ENCODE measurements at places on chromosomes 6 and 20.
A peak's percentile ranks its signal among the peaks of the same experiment; 100 is the strongest.

DNA sequence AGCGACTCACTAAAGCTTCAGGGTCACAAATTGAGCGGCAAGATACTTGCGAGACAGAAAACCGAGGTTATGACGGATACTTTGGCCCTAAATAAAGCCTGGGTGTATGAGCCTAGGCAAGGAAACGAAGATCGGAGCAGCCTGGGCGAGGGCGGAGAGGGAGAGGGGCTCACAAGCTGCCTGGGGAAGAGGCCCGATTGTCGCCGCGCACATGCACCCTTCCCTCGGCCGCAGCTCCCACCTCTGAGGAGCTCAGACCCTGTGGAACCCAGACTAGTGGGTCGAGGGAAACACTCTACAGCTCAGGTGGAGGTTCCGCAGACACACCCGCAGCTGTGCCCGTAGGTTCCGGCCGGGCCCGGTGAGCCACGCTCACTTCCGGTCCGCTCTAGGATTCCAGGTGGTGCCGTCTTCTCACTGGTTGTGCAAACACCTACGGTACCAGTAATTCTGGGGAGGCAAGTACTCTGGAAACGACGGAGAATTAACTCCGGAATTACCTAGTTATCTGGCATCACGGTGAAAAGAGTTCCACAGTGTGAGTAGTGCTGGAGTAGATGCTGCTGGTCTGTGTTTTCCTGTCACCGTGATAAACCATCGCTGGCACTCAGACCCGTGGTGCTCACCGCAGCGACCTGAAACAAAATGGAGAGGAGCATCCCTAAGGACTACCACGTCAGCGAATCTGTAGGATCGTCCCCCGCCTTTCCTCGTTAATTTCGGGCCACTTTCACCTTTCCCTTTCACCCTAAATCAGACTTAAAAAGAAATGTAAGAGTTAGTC, 61.5 kb downstream of the GPX5 start:
- DNase-seq = peak; percentile 19

GRCh38 chr20:36562724-36563123, 10.7 kb upstream of the TGIF2 start:
- DNase-seq = no peak

- no peak for DNase-seq
Observed at GRCh38 chr6:115796829-115797228, 263.9 kb downstream of the FRK start.

DNA sequence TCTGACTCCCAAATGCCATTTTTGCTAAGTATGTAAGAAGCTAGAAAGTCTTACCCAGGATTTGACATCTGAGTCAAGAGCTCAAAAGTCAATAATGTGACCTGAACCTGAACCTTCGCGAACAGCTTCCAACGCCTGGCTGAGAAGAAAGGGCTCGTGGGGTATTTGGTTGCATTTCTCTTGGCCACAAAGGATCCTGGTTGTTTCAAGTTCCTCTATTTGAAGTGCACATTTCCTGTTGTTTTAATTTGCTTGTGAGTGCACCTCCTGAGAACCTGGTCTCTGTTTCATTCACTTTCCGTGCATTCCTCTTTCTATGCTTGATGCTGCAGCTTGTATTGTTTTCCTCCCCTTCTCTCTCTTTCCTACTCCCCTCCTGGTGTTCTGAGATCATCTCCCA, 212.5 kb downstream of the FOXA2 start:
- DNase-seq = no peak

DNA sequence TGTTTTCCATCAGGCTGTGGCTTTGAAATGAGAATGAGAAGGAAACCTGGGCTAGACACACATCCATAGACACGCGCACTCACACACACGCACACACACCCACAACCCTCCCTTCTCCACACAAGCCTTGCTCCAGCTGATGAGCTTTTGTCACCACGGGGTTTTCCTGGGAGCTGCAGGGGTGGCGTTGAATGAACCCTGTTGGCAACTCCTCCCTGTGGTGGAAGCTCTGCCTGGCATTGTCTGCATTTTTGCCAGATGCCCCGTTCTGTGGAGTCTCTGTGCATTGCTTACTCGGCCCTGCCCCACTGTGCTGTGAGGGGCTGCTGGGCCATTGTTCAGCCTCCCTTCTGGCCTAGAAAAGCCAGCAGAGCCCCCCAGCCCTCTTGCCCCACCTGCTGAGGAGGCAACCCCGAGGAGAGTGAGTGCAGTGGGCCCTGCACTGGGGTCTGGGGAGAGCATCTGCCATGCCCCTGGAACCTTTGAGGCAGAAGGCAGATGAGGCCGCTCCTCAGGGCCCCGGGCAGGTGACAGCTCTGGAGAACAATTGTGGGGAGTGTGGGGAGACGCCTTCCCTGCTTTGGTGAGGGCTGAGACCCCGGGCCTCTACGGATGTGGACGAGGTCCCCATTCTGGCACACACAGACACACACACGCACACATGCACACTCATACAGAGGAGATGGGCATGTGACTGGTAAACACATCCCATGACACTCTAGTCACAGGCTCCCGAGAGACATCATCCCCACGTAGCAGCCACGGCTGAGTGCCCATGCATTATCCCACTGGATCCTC, 9.9 kb downstream of the ADIG start:
- DNase-seq = no peak

- peak; percentile 73 for DNase-seq
Observed at GRCh38 chr6:157198425-157199279, 124.7 kb downstream of the TMEM242 start.

- peak; percentile 99 for DNase-seq
Observed at GRCh38 chr20:44885392-44886265, at the start of gene YWHAB. TSS of gene YWHAB (plus strand) at chr20:44885705. CDS start at chr20:44901534, 15,829 bp downstream.

DNA sequence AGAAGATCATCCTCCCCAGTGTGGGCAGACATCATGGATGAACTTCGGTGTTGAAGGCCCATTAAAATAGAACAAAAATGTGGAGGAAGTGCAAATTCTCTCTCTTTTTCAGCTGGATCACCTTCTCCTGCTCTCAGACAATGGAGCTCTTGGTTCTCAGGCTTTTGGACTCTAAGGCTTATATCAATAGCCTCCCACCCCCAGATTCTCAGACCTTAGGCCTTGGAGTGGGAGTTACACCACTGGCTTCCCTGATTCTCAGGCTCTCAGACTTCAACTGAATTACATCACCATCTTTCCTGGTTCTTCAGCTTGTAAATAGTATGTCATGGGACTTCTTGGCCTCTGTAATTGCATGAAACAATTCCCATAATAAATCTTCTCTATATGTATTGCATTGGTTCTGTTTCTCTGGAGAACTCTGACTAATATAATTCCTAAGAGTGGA, 36.6 kb downstream of the NSFL1C start:
- no peak for DNase-seq

DNA sequence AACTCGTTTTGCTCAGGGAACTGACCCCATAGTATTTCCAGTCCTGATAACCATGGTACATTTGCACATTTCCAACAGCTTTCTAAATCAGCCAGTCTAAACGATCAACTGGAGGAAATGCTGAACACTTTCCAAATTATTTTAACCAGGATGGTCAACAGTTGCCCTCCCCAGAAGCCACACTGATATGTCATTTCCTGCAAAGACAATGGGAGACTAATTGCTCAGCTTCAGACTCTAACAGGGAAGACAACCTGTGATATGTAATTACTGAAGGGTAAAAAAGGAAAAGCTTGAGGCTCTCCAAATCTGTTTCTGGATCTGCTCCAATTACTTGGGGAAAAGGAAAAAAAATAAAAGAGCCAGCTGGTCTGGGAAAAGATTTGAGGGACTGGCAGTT, 88.8 kb downstream of the FYN start:
- DNase-seq = no peak

- DNase-seq = no peak
Observed at GRCh38 chr6:52754443-52754842, 8.8 kb downstream of the GSTA2 start.

DNA sequence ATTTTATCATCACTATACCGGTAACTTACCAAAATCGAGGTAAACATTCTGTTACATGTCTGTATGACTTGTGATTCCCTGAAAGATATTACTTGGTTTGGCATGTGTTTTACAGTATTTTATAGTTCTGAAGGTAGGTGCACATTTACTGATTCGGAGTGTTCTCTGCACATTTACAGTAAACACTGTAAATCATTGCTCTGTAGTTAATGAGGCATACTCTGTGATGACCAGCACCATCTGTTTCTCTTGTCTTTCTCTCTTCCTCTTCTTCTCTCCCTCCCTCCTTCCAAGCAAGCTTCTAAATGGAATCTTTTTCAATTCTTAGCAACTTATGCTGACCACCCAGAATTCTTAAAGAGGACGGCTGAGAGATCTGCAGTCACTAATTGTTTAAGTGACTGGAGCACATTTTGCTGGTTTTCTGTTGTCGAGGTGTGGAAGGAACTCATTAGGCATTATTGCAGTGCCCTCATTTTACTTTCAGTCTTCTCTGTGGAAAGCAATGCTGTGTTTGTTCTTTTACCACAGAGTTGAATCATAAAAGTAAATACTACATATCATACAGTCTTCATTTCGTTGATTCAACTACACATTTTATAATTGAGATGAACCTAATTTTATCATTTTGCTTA, 126.5 kb downstream of the UTRN start:
- no peak for DNase-seq

GRCh38 chr6:143224516-143224915, 163.8 kb downstream of the AIG1 start:
- DNase-seq = no peak

DNA sequence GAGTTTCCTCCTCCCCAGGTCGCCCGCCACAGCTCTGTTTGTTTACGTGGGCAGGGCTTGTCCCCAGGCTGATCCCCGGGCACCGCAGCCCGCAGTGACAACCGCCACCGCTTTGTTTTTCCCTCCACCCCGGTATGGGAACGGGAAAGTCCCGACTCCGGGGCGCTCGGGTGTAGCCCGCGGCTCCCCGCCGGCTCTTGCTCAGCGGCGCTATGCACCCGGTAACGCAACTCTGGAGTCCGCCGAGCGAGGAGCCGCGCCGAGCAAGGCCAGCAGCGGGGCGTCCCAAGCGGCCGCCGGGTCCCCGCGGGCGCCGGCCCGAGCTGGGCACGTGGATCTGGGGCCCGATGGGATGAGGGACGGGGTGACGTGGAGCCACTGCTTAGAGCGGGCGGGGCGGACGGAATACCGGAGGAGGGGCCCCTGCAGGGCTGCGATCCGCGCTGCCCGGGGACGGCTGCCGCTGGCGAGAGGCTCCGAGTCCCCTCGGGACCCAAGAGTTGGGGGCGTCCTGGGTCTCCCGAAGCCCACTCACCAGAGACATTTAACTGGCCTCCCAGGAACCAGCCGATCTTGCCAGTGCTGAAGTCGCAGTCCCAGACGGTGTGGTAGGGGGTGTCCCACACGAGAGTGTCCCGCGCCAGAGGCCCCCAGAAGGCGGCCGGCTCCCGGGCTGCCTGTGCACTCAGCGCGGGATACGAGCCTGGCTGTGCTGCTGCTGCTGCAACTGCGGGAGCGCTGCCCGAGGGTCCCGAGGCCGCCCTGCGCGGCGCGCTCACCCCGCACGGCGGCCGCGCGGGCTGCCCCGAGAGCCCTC, 497 bp downstream of the ACSS1 start:
- DNase-seq = peak; percentile 90

GRCh38 chr6:123745895-123746294, 57.8 kb upstream of the NKAIN2 start:
- DNase-seq = no peak

DNA sequence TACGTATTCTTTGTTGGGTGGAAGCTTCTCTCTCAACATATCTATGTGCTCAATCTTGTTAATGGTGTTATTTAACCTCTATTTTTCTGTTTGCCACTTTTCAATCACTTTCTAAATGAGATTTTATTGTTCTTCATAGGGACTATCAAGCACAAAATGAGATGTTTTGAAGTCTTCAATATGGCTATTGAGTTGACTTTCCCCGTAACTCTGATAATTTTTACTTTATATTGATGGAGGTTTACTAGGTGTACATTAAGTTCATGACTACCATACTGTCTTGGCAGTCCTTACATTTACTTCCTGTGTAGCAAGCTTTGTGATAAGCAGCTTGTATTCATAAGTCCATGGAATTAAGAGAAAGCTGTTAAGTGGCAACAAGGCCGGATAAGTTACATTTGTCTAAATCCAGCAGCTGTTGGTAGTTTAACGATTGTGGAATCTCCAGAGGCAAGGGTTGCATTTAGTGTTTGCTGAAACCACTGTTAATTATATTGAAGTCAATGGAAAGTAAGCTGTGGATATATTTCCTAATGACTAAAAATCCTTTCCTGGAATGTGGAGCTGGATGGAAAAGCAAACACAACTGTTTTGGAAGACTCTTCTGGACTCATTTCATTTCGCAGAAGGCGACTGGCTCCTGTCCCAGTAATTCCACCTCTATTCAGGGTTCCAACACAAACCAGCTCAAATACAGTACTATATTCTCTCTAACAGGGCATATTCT, 57.3 kb upstream of the SMIM29 start:
- peak; percentile 66 for DNase-seq

DNA sequence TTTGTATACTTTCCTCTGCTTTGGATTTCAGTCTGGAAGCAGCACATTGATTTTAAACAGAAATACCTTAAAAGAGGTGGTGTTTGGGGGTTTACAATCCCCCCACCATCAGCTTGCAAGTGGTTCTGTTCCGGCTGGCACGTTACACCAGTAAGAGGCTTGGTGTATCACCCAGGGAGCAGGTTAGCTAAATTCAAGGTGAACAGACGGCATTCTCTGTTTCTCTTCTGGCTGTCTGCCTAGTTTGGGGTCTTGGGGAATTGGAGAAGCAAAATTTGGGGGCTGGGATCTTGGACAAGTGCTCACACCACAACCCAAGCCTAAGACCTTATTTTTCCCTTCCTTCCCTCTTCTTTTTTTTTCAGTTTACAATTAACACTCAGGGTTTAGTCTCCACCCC, 7.5 kb upstream of the APCDD1L start:
- no peak for DNase-seq

- no peak for DNase-seq
Observed at GRCh38 chr6:28782113-28782673, 141.6 kb downstream of the TRIM27 start.

GRCh38 chr6:20998748-20999448, 464.6 kb downstream of the CDKAL1 start:
- no peak for DNase-seq

- no peak for DNase-seq
Observed at GRCh38 chr6:13406781-13407180, 78.4 kb upstream of the TBC1D7 start.

DNA sequence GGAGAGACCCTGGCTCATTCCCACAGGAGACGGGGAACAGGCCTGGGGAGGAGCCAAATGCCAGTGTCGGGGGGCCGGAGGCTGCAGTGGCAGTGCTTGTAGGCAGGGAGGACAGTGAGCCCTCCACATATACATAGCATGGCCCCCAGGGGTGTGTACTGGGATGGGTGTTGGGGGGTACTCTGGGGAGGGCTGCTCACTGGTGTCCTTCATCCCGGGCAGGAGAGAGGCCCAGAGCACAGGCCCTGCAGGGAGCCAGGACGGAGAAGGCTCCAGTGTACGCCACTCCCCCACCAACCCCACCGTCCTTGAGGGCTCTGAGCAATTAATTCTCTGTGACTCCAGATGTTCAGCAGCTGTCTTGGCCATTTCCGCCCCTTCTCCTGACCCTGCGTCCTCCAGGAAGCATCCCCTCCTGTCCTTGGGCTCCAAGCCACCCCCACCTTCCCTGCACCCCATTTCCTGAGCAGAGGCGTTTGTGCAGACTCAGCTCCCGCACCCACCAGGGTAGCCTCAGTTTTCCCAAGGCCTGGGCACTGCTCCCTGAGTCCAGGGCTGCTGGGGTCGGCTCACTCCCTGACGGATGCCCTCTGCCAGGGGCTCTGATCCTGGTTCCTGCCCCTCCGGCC, 3.4 kb upstream of the ABHD16B start:
- DNase-seq = peak; percentile 69

GRCh38 chr20:32685541-32686529, 12.1 kb upstream of the C20orf203 start:
- DNase-seq = peak; percentile 72
